ENCODE measurements at places on chromosomes 11 and 22.

- no peak for DNase-seq
Measured at GRCh38 chr11:9750551-9750950, 86.7 kb downstream of the SWAP70 start.

DNA sequence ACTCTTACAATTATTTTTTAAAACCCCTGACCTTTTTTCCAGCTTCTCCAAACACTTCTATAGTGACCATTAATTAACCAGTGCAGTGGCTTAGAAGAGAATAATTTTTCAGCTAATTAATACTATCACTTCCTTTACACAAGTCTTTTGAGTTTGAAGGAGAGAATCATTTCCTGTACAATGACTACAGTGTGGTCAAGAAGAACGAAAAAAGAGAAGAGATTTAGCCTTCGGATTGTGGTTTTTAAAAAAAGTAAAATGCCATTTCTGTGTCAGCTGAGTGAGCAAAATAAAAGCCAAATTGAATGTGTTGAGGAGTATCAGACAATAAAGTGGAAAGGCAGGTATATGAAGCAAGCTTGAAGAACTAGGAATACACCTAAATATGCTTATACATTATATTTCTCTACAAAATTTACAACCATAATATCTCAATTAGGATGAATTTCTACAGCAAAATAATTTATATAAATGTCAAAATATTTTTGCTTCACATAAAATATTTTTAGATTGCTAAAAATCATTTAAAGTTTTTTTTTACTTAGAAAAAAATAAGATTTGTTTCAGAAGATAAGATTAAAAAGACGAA, 1155.2 kb upstream of the CNTN5 start:
- no peak for DNase-seq

DNA sequence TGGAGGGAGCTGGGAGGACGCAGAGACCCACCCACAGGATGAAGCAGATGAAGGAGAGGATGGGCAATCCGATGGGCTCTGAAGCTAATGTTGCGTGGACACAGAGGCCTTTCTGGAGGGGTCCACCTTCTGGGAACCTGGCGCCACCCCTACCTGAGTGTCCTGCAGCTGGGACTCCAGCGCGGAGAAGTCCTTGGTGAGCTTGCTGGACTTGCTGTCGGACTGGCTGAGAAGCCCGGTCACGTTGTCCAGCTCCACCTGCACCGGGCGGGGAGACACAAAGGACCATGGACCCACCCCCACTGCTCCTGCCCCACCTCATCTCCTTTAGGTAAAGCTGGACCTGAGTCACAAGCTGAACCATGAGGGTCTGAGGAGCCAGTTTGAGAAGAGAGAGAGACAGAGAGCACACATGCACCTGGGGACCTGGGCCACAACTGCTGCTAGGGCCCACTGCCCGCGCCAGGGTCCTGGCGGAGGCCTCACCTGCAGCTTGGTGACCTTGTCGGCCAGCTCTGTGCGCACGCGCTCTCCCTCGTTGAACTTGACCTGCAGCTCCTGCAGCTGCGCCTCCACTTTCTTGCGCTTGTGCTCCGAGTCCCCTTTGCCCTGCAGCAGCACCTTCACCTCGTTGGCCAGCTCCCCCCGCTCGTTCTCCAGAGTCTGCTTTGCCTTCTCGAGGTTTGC, 40.8 kb downstream of the APOL1 start:
- DNase-seq: no peak

GRCh38 chr22:42719133-42719532, 1.5 kb downstream of the A4GALT start:
- DNase-seq: no peak

Measured in stimulated activated naive CD4-positive, alpha-beta T cell treated with Interleukin-2 at 50 U/mL for 16 hours (primary cell).